ENCODE measurements at places on chromosomes 2 and 18.

DNA sequence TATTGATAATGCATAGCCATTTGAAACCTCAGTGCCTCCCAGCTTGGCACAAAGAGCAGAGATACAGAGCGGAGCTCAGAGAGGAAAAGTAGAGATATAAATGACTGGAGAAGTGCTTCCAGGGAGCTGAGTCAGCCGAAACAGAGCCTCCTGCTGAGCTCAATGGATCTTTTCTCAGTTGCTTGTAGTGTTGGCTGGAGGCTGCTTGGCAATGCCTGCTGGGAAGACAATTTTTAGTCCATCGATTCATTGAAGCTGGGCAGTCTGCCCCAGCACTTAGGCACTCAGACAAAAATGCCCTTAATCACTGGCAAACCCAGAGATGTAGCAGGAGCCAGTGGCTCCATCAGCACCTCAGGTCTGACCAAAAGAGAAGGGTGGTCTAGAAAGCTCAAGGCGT, 81.3 kb upstream of the SETBP1 start:
- DNase-seq: no peak

GRCh38 chr2:240646900-240647502, 21.7 kb downstream of the GPR35 start:
- DNase-seq: no peak

- no peak for DNase-seq
Observed at GRCh38 chr2:83971547-83971946, 487.5 kb downstream of the SUCLG1 start.

GRCh38 chr18:69664399-69664798, 263.7 kb downstream of the DOK6 start:
- DNase-seq: no peak

- no peak for DNase-seq
Observed at GRCh38 chr18:3508576-3509549, 58.9 kb downstream of the TGIF1 start.
